ENCODE measurements at places on chromosomes 4 and X. TPM values are rescaled to one million over a fixed set of nuclear protein-coding genes. Genes with fewer than 3 reads are reported as not detected.

Gene NXF3
- not detected for total RNA-seq

Gene ADGRL3
- total RNA-seq, result 0.09 TPM

Gene MOB1B
- total RNA-seq, result 7.8 TPM

Gene VCX3A
- total RNA-seq, result not detected

Gene NIPAL1
- total RNA-seq, result under 0.01 TPM

Gene UNC5C
- 0.28 TPM for total RNA-seq

Gene SLC2A9
- 4.3 TPM for total RNA-seq

Gene ARHGEF38
- total RNA-seq, result not detected

Gene MFAP3L
- total RNA-seq, result 1.7 TPM

Gene SPANXA2
- 0.28 TPM for total RNA-seq

Gene PPP4R3C
- total RNA-seq, result not detected

Gene MAGED4B
- total RNA-seq, result 38.0 TPM

Gene SHOX
- total RNA-seq, result not detected

Gene RS1
- not detected for total RNA-seq

Gene HSFX2
- 0.14 TPM for total RNA-seq

Gene TSPAN6
- total RNA-seq, result 30.0 TPM

Gene ATP5ME
- total RNA-seq, result 298 TPM

Gene TLR2
- total RNA-seq, result 0.28 TPM

Gene GPR78
- total RNA-seq, result 3.0 TPM

Gene BTK
- not detected for total RNA-seq

Gene PLAC8
- under 0.01 TPM for total RNA-seq

Gene PPBP
- not detected for total RNA-seq

Gene HDX
- total RNA-seq, result 5.7 TPM

Gene IL2
- total RNA-seq, result not detected

Gene CYTL1
- 3.1 TPM for total RNA-seq

Gene RADX
- total RNA-seq, result 1.00 TPM

Gene PHKA1
- total RNA-seq, result 3.6 TPM

Gene AMOT
- 1.1 TPM for total RNA-seq

Gene FSTL5
- total RNA-seq, result not detected

Gene EREG
- total RNA-seq, result 8.4 TPM

Gene GLOD5
- total RNA-seq, result not detected

Gene BMP3
- under 0.01 TPM for total RNA-seq

Gene MAGEA11
- 0.09 TPM for total RNA-seq

Gene MAGEA2
- total RNA-seq, result not detected

Gene OCRL
- total RNA-seq, result 16.1 TPM

Gene NXT2
- 10.8 TPM for total RNA-seq

Gene MCF2
- total RNA-seq, result not detected

Measured in smooth muscle cell of bladder (primary cell).